SHP77 treated with DMSO at 0.1 percent for 48 hours (cell line): ENCODE measurements at places on chromosomes 16 and 17.

GRCh38 chr16:78648517-78648916 lies 549.1 kb downstream of the WWOX start:
- no peak for DNase-seq

DNA sequence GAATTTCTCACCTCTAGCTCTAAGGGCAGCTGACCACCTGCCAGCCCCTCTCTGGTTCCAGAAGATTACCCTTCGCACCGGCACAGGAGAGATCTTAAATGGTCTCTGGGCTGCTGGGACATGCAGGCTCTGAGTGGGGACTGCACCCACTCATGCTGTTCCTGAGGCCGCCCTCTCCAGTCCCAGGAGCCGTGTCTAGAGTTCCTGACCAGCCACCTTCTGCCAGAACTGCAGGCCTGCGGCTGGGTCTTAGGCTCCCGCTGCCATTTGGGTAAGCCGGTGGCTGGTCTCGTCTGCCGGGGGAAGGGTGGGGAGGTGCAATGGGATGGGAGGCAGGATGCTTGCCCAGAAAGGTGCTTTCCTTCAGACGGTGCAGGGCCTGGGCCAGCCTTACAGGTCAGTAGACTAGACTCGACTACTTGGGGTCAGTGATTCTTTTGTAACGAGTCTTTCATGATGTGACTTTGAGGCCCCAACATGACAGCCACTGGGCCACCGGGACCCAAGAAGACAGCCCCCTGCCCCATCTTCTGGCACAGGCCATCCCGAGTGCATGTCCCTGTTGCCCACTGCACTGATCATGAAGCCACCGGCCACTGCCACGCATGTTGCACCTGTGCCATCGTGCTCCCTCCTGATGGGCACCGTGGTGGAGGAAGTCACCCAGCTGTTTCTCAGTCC lies 26.4 kb downstream of the B9D1 start:
- DNase-seq: no peak

- no peak for DNase-seq
These were observed 120.3 kb downstream of the MRM1 start for GRCh38 chr17:36721560-36722120.

DNA sequence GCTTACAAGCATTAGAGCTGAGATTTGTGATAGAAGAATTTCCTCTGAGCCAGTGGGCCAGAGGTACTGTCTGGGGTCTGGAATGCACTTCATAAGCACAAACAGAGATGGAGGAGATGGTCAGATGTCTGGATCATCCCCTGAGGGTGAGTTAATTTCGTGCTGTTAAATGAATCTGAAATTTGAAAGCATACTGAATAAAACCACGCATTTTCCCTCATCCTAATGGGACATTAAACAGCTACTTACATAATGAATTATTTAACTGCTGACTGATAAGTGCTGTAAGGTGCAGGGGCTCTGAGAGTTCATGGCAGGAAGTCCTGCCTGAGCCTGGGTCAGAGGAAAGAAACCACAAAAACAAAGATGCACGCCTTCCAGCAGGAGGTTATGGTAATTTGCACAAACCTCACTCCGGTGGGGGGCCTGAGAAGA lies 136.3 kb upstream of the XYLT1 start:
- DNase-seq: no peak

- no peak for DNase-seq
These were observed 7.2 kb downstream of the ALOX12B start for GRCh38 chr17:8080208-8080798.

- DNase-seq: no peak
These were observed 119.0 kb upstream of the HS3ST2 start for GRCh38 chr16:22694887-22695382.

- DNase-seq: no peak
These were observed 33.1 kb downstream of the ZNF423 start for GRCh38 chr16:49822649-49823370.

DNA sequence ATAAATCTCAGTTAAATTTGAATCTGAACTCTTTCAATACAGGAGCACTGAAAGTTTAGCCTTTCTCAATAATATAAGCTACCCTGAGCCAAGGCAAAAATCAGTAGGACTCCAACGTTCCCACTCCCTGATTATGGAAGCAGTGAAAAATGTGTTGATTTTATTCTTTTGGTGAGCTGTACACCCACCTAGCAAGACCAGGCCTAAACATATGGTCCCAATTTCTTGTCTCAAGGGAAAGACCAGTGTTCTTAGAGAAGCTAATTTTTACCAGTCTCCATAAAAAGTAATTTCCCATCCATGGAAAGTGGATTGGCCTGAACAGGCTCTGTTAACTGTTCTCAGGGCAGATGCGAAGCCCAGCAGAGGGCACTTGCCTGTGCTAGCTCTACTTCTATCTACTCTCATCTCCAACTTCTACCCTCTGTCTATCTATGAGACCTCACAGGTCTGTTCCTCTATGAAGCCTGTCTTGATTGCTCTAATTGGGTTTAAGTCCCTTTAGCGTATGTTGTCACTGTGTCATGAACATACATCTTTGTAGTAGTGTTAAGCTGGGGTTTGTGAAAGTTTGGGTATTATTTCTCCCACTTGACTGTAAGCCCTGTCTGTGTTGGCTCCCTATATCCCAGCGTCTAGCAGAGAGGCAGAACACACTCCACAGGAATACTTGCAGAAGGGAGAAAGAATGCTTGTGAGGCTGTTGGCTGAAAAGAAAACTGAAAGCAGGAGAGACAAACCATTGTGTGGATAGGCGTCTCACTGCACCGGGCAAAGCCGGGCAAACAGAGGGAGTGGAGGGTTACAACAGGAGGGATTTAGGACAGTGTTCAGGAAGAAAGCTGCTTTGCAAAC lies 167.1 kb upstream of the MAF start:
- no peak for DNase-seq

DNA sequence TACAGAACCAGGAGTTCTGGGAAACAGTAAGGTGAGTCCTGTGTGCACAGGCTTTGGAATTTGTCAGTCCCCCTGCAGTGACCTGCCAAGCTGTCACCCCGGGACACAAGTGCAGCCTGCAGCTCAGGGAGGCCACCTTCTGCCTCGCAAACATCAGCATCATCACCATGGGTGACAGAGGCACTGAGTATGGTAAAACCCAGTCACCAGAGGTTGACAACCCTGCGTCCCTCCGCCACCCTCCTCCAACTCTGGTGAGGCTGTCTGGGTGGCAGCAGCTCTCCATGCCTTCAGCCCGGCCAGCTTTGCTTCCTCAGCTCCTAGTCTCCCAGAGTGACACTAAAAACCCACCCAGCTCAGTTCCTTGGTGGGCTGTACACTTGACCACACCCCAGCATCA lies 221.0 kb downstream of the CPPED1 start:
- no peak for DNase-seq

- DNase-seq: no peak
These were observed 168.5 kb downstream of the UTP18 start for GRCh38 chr17:51428668-51429495.

- DNase-seq: no peak
These were observed 15.0 kb upstream of the CPD start for GRCh38 chr17:30363715-30364202.

DNA sequence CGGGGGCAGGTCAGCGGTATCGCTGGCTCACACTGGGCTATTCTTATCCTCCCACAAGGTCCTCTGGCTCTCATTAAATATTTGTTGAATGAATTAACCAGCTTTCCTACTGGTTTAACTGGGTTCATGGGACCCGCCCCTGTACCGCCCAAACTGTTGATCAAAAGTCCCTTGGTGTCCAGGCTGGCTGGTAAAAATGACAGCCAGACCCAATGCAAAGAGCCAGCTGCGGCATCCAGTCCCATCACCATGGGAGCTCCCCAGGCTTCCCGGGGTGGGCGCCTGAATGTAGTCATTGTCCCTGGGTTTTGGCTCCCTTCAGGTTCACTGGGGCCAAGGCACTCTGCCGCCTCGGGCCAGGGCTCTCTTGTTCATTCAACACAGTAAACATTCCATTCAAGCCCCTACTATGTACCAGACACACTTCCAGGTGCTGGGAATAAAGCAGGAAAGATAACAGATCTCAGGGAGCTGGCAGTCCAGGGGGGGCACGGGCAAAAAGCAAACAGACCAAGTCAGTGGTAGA lies 11.7 kb upstream of the ATP2C2 start:
- DNase-seq: no peak

DNA sequence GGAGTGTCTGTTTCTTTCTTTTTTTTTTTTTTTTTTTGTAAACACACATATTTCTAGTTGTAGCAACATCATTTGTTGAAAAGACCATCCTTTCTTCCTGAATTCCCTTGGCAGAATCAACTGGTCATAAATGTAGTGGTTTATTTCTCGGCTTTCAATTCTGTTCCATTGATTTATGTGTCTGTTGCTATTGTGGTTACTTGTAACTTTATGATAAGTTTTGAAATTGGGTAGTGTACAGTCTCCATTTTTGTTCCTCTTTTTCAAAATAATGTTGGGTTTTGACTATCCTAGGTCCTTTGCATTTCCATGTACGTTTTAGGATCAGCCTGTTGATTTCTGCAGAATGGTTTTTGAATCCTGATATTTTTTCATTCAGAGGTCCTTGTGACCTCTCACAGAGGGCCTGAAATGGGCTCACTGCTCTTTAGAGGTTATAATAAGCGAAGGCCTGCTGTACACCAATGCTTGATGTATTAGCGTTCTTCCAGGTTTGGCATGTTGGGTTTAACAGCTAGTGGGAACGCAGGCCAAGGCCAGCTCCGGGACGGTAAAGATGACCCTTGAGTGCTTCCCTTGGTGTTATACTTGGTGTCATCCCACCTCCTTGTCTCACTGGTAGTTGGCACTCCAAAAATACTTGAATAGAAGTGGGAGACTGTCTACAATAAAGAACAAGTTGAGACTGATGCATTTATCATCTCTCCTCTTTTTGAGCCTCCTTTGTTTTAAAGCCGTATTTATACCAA lies 43.8 kb downstream of the ZNRF1 start:
- no peak for DNase-seq

DNA sequence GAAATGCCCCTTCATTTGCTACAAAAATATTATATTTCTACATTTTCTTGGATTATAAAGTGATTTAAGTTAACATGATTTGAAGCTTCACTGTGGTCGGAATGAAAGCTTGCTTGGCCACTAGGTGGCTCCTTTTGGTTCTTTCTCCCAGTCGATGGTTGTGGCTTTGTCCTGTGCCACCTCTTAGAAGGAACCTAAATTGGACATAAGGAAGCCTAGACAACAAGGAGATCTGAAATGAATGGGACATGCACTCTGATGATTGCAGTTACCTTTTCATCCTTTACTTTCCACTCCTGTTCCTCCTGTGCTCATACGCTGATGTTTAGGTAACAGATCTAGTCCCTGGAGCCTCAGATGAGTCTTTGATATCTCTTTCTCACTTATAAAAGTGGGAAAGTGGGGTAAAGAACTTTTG lies 39.2 kb downstream of the FTO start:
- DNase-seq: no peak

DNA sequence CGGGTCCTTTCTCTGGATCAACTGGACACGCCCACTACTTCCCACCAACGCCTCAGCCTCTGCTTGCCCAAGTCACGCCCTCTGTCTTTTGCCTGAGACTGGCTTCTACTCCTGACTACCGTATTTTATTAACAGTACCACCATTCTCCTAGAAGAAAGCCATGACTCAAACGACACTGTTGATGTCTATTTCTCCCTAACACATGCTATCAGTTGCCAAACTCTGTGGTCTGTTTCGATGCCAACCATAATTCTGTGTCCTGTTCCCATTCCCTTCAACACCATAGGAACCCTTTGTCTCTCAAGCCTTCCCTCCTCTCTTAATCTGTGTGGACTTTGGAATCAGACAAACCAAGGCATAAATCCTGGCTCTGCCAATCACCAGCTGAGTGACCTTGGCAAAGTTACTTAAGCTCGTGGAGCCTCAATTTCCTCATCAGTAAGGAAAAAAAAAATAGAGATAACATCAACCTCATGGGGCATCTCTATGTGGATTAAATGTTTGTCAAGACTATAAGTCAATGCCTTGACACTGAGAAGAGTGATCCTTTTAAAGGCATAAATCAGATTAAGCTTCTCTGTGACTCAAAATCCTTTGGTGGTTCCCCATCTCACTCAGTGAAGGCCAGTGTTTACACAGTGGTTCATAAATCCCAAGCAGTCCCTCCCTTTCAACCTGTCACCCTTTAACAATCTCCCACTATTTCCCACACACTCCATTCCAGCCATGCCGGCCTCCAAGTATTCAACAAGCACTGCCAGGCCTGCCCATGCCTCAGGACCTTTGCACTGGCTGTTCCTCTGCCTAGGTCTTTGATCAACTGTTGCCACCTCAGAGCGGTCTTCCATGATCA lies 45.6 kb downstream of the ERN1 start:
- DNase-seq: no peak

DNA sequence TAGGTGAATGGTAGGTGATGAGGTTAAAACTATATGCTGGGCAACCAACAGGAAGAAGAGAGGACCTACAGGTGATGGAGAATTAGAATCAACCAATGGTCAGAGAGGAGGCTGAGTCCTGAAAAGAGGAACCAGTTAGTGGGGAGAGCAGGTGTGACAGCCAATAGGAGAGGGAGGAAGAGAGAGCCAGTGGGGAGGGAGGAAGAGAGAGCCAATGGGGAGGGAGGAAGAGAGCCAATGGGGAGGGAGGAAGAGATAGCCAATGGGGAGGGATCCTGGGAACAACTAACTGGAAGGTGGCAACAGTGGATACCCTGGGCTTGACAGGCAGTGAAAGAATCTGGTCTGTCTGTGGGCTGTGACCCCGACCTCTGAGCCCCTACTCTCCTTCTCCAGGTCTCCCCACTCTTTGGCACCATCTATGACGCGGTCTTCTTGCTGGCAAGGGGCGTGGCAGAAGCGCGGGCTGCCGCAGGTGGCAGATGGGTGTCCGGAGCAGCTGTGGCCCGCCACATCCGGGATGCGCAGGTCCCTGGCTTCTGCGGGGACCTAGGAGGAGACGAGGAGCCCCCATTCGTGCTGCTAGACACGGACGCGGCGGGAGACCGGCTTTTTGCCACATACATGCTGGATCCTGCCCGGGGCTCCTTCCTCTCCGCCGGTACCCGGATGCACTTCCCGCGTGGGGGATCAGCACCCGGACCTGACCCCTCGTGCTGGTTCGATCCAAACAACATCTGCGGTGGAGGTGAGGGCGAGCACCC lies 3.7 kb downstream of the GUCY2D start:
- DNase-seq: no peak

GRCh38 chr17:79473111-79473875 lies 137.6 kb downstream of the RBFOX3 start:
- DNase-seq: no peak

DNA sequence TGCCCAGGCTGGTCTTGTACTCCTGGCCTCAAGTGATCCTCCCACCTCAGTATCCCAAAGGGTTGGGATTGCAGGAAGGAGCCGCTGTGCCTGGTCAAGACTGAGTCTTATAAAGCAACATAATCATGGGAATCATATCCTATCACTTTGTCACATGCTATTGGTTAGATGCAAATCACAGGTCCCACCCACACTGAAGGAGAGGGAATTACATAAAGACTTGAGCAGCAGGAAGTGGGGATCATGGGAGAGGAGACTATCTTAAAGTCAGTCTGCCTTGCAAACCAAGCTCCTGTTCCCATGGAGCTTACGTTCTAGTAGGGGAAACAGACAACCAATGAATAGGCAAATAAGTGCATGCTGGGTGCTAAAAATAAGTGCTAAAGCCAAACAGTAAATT lies 28.3 kb upstream of the TENT4B start:
- no peak for DNase-seq
